ENCODE measurements at places on chromosomes 16 and 17.

DNA sequence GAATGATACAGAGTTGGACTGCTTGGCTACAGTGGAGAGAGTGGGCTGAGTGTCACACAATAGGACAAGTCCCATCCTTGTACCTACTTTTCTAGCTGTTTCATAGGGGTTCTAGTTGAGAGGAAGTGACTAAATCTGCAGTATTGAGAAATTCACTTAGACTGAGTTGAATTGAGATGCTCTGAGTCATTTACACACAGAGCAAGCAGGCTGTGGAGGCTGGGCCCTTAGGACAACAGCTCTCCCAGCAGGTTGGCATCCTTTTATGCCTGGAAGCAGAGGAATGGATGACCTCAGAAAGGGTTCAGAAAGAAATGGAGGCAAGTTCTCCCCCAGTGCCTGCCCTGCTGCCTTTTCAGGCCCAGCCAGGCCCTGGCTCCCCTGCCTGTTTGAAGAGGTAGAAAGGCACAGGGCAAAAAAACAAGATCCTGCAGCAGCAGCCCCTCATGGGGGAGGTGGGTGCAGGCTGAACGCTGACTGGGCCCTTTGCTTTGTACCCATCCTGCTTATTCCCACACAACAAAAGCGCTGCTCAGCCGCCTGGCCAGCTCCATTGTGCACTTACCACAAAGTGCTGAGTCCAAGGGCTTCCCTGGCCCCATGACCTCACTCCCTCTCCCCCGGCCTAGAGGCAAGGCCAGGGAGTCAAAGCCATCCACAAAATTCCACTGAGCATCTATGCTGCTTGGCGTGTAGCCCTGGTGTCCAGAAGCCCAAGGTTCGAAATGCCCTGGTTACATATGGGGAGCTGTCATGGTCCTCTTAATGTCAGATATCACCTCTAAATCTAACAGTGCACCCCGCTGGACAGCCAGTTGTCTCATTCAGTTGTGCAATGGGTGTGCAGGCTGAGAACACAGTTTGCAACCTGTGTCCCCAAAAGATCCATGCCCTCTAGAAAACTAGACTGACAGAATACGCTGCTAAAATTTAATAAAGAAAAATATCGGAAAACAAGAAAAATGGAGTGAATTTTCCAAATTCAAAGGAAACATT, 5.4 kb upstream of the CRYBA1 start:
- DNase-seq, result peak; percentile 74

GRCh38 chr17:81115749-81116464, 49.4 kb upstream of the PVALEF start:
- DNase-seq, result no peak

- no peak for DNase-seq
These were observed 69.7 kb downstream of the TANC2 start for GRCh38 chr17:63035695-63036094.

GRCh38 chr17:30244853-30245385, 9.4 kb upstream of the SLC6A4 start:
- DNase-seq, result no peak

DNA sequence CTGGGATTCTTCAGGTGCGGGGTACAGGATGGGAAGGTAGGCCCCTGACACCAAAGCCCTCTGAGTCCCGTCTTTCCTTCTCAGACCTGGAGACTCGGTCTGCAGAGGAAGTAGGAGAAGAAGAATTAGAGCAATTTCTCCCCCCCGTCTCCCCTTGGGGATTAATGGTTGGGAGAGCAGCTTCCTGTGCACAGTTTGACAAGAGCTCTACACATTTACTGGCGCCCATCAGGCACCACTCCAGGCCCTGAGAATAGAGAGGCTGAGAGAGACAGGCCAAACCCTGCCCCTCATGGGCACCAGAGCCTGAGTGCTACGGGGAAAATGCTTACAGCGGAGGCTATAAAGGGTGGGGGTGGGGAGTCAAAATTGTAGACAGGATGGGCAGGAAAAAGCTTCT, 3.5 kb upstream of the C16orf74 start:
- DNase-seq, result no peak

DNA sequence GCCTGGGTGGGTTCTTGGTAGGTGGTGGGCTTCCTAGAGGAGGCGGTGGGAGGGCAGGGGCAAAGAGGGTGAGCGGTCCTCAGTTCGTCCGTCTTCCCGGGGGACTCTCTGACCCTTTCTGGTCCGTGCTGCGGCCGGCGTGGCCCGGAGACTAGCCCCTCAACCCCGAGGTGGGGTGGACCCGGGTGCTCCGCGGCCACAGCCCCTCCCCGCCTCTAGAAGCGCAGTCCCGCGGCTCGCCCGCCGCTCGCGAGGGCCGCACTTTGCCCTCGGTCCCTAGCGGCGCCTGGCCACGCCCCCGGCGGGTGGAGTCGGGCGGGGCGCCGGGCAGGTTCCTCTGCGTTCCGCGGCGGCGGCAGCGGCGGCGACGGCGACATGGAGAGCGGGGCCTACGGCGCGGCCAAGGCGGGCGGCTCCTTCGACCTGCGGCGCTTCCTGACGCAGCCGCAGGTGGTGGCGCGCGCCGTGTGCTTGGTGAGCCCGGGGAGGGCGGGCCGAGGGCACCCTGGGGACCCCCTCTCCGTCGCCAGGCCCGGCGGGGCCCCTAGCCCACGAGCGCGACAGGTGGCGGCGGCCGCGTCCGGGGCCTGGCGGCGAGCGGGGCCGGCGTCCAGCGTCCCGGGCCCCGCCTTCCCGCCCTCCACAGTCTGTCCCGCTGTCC, at the start of gene SYNGR2:
Gene SYNGR2, plus strand, starts transcription at position 340 of the 661 bp plus-strand sequence. Its CDS starts 36 bp downstream, at position 376.
- DNase-seq, result peak; percentile 69

DNA sequence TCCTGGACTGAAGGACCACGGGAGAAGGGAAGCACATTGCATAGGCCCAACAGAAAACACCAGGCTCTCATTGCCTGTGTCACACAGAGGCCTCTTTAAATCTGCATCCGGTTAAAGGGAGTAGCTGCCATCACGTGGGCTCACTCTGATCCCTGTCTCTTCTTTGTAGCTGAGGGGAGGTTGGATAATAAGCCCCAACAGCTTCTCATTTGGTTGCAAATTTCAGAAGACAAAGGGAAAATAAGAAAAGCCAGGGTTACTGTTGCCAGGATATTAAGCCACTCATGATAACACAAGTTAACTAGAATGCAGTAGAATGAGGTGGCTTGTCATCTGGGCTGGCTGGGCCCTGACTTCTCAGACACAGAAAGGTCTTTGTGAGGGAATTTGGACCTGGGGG, 325.1 kb upstream of the ERCC4 start:
- DNase-seq, result no peak

DNA sequence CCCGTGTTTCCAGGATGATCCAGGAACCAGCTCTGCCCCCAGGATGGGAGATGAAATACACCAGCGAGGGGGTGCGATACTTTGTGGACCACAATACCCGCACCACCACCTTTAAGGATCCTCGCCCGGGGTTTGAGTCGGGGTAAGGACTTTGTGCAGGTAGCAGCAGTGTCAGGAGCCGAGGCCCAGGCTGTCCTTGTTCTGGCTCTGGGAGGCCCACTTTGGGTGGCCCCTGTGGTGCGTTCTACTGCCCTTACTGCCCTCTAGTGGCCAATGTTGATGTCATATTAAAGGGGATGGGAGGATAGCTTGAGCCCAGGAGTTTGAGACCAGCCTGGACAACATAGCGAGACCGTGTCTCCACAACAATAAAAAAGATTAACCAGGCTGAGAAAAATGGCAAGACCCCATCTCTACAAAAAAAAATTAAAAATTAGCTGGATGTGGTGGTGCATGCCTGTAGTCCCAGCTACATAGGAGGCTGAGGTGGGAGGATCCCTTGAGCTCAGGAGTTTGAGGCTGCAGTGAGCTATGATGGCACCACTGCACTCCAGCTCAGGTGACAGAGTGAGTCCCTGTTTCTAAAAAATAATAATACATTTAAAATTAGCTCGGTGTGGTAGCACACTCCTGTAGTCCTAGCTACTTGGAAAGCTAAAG, 20.9 kb upstream of the CLEC18A start:
- peak; percentile 9 for DNase-seq

GRCh38 chr17:71217769-71218168, 903.1 kb upstream of the SOX9 start:
- DNase-seq, result no peak

DNA sequence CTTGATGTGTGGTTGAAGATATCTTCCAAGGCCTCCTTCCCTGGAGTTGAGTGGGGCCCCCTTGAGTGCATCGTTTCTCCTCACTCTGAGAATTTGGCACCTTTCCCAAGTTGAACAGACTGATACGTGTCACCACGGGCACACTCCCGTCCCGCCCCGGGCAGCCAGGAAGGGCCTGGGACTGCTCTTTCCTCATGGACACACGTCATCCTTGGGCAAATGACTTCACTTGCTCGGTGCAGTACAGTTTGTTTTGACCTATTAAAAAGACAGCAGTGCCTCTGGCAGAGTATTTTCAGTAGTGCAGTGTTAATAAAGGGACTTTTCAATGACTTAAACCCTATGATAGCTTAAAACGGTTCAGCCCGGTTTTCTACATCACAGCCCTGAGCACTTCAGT, 59.9 kb downstream of the SEC14L1 start:
- no peak for DNase-seq

- DNase-seq, result no peak
These were observed 419.4 kb downstream of the PMP22 start for GRCh38 chr17:14845591-14846281.

GRCh38 chr16:85357924-85358505, 245.7 kb upstream of the CIBAR2 start:
- no peak for DNase-seq

DNA sequence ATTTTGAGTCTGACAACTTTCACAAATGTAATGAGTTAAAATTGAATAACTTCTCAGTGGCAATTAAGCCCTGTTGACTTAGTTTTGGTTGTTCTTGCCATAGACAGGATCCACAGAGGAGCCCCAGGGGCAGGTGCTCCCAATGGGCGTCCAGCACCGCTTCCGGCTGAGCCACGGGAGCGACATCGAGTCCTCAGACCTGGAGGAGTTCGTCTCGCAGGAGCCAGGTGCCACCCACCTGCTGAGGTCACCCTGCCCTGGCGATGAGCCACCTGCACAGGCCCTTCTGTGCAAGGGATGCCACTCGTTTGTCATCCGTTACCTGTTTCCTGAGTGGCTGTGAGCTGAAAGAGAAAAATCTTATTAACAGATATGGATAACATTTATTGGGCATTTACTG, 10.7 kb downstream of the CCDC40 start:
- DNase-seq, result no peak

DNA sequence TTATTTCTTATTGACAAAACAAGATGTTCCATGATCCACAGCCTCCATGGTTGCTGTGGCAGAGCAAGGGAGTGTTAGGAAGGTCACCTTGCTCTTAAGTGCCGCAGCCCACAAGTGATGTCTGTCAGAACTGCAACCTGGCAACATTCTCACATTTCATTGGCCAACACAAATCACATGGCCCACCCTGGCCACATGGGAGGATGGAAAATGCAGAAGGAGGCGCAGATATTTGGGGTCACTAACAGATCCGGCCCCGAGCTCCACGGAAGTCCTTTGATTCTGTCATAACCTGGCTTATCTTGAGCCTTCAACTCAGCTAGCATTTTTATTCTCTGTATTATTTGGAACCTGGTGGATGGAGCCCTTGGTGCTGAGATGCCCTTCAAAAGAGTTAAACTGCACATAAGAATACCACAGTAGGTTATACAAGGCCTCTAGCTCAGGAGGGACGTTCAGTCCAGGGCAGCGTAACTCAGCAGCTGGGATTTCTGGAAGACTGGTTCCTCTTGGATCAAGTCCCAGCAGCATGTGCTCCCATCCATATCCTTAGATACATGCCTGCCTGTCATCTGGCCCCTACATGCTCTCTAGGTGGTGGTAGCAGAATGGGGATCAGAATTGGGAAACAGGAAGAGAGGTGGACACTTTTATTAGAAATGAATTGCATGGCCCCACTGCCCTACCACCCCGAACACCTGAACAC, 508.1 kb downstream of the HAPSTR1 start:
- no peak for DNase-seq

DNA sequence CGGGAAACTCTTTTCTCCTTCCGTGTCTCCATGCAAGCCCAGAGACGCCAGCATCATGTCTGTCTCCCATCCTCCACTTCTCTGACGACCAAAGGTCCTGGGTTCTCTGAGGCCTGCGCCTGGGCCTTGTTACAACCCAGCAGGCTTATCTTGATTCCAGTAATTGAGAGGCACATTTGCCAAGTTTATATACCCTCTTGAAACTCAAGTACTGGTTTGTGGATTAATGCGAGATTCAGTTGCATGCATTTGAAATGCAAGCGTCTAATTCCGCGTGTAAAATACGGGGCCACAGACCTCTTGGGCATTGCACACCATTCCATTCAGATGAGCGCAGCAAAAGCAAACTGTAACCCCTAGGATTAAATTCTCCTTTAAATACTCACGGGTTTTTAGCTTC, 28.7 kb upstream of the CRISPLD2 start:
- DNase-seq, result no peak

DNA sequence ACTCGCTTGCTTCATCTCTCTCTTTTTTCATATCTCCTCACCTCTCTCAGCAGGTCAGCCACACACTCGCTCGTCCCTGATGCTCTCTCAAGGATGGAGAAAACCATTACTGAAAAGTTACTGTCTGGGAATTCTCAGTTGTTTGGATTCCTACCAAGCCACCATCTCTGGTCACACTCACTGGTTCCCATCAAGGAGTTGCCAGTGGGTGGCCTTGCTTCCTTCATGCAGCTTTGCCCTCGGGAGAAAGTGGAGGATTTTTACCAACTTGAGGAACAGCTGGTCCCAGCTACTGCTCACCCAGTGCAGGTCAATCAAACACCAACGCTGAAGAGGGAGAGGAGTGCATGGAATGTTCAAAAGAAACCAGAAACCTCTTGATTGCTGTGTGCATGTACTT, 25.3 kb downstream of the MEOX1 start:
- DNase-seq, result no peak

DNA sequence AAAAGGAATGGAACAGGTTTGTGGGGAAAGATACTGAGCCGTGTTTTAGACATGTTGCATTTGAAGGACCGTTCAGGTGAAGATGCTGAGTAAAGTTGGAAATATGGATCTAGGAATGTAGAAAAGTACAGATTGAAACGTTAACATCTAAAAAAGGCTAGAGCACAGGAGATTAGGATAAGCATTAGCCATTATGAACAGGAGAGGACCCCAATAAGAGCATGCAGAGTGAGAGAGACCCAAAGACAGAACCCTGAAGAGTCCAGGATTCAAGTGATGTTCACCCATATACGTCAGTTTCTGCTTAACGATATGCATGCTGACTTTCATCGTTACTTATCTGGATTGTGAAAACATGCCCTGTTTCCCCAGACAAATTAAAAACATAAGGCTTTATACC, 140.5 kb downstream of the STX8 start:
- no peak for DNase-seq

Data from T1000 (cell line).